ENCODE measurements at places on chromosomes 16 and 17.

DNA sequence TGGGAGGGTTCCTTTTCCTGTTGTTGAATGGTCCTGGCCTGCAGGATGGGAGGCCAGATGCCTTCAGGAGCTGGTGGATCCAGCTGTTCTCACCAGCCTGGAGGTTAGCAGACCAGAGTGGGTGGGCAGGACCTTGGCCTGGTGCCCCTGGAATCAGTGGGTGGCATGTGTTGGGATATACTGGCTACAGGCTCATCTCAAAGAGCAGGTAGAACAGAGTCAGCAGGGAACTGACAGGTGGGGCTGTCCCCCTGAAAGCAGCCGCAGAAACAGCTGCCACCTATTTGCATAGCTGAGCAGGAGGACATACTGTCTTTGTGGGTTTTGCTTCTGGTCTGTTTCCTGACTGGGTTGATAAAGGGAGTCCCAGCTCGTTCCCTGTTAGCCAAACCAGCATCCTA is 144.1 kb downstream of the RAB11FIP4 start:
- DNase-seq, result peak; percentile 63

- no peak for DNase-seq
Observed at GRCh38 chr17:13426991-13427390, 174.7 kb downstream of the HS3ST3A1 start.

GRCh38 chr17:34852614-34853013 is 108.6 kb downstream of the CCT6B start:
- no peak for DNase-seq

DNA sequence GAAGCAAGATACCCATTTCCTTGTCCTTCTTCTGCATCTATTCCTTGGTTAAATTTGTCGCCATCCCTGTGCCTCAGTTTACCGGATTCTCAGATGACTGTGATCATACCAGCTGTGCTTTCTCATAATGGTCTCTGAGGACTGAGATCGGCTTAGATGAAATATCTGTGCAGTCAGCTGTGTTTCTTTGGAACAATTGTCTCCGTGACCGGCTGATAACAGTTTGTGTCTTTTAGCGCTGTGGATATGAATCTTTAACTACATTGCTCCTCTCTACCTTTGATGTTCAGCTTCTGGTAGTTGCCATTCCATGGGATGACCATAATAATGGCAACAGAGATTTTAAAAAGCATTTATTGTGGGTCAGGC is 473 bp downstream of the FTO start:
- no peak for DNase-seq

DNA sequence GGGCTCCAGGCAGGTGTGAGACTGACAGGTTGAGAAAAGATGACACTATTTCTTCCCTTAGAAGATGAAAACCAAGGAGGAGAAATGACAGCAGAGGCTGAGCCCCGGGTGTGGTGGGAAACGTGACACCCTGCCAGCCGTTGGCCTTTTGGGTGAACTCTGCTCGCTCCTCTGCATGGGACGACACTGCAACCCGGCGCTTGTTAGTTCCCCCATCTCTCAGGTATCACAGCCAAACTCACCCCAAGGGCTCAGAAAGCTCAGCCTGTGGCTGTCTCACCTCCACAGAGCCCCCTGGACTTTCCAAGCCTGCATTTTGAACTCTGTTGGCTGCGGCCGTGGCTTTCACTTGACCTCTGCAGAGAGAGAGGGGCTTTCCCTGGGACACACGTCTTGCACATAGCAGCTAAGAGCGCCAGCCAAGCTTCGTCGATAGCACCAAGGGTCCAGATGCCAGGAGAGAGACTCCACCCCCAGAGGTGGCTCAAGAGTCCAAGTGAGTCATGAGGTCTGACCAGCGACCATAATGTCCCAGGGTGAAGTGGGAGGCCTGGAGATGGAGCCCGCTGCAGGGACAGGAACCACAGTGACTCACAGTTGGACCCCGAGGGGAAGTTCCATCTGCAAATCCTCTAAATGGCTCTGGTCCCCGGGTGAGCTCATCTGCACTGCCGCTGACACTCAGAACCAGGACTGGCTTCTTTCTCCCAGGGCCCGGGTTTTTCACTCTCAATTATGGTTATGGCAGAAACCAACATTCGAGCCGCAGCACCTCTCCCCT is 301.9 kb downstream of the SOX9 start:
- DNase-seq, result peak; percentile 33

GRCh38 chr17:48597778-48598631 is 4.4 kb upstream of the HOXB5 start:
- DNase-seq, result peak; percentile 48

- DNase-seq, result no peak
Observed at GRCh38 chr17:55699181-55699860, 23.3 kb downstream of the TMEM100 start.

DNA sequence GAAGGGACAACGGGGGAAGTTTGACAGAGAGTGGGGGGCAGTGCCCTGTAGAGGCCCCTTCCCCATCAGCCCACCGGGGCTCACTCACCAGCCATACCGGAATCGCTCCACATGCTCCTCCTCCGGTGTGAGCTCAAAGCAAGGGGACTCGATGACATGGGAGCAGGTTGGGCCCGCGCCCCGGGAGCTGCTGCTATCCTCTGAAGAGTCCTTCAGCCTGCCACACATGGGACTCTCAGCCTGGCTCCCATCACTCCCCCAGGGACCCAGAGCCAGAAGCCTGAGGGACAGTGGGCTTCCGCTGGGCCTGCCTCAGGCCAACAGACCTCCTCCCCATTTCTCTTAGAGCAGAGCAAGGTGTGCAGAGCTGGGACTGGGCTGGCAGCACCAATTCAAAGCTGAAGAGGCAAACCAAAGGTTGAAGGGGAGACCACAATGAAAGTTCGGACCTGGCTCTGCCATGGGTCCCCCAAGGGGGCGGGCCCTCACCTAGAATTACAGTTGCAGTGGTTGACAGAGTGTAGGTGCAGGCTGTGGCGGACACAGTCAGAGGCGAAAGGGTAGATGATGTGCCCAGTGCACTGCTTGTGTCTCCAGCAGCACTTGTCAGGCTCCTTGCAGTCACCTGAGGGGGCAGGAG is 7.3 kb downstream of the PROCA1 start:
- DNase-seq, result no peak

- no peak for DNase-seq
Observed at GRCh38 chr16:55282441-55282840, 41.6 kb upstream of the IRX6 start.

GRCh38 chr16:3170440-3171180 is 17.4 kb upstream of the OR1F1 start:
- peak; percentile 55 for DNase-seq

DNA sequence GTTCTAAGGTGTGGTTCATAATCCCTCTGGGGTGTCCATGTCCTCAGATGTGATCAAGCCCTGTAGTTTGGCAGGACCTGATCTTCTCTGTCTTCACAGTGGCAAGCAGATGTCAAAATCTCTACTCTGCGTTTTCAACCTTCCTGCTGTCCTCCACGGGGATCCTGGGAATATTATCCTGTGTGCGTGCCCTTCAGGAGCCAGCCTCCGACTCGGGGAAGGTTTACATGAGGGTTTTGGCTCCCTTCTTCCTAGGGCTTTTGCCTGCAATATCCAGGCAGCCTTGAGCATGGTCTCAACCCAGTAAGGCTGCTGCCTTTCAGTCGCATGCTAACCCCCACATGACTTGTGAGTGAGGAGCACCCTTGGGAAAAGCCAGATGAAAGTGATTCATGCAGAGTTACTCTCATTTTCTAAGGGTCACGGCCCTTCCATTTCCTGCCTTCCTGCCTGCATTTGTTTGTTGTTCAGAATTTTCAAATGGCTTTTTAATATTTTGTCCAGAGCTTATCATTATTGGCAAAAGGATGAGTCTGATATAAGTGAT is 202.2 kb upstream of the CHMP6 start:
- peak; percentile 53 for DNase-seq

GRCh38 chr17:68705714-68706076 is 104.5 kb upstream of the FAM20A start:
- DNase-seq, result no peak

- peak; percentile 76 for DNase-seq
Observed at GRCh38 chr17:7177191-7177953, 1.8 kb downstream of the ASGR1 start.

DNA sequence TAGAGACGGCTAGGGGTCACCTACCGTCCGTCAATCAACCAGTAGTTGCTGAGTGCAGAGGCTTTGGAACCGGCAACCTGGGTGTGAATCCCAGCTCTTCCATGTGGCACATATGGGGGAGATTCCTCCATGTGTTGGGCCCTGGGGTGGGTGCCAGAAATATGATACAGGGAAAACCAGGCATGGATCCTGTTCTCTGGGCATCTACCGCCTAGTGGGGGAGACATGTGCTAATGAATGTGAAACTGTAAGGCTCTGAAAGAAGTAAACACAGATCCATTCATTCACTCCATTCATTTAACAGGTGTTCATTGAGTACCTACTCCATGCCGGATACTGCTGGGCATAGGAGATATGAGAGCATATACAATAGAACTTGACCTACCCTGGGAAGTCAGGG is 39.5 kb upstream of the SDK2 start:
- DNase-seq, result no peak

DNA sequence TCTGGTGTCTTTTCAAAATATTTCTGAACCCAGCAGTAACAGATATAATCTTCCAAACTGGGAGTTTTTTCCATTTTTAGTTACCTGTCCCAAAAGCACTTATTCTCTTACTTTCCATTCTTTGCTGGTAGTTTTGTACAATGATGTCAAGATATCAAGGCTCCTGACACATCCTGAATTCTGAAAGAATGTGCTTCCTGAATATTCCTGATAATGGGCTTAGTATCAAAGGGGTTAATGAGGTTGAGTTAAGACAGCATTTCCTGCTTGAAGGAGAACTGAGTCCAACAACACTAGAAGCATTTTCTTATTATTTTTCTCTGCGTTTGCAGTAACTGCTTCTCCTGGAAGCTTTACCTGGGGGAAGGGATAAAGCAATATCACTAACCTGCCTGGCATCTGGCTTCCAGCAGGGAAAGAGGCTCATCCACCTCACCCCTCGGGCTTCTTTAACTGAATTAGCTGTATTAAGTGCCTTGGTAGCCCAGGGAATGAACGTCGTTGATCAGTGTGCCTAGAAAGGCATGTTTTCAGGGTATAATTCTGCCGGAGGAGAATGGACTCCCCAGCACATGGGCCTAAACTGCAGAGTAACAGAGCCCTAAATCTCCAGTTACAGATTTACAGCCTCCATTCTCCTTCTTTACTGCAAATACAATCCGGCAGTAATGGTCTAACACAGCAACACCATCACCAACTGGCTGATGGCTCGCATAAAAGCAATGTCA is 134.4 kb downstream of the SNX11 start:
- no peak for DNase-seq

DNA sequence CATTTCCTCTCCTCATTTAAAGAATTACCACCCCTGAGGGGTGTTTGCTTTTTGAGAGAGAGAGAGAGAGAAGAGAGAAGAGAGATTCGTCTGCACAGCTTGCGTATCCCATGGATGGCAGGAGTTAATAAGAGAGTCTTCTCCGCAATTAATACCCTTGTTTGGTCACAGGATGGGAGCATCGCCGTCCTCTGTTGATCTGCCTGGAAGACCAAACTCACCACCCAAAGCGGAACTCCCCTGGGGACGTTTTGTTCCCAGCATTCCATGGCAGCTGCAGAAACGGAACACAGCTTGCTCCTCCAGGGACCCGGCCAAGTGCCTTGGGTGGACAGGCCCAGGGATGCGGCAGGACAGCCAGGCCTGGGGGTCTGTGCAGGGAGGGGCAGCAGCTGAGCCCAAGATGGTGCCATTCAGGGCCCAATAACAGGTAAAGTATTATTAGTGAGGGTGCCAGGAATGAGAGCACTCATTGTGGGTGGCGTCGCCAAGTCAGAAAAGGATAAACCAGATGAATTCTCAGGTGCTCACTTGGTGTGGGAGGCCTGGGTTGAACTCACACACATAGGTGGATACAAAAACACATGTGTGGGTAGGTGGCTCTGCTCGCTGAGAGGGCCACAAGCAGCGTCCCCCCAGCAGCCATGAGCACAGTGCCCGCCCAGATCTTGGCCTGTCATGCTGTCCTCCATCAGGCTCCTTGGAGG is 83.1 kb downstream of the NT5M start:
- no peak for DNase-seq

GRCh38 chr16:716200-716568 is 1.3 kb downstream of the METRN start:
- no peak for DNase-seq

DNA sequence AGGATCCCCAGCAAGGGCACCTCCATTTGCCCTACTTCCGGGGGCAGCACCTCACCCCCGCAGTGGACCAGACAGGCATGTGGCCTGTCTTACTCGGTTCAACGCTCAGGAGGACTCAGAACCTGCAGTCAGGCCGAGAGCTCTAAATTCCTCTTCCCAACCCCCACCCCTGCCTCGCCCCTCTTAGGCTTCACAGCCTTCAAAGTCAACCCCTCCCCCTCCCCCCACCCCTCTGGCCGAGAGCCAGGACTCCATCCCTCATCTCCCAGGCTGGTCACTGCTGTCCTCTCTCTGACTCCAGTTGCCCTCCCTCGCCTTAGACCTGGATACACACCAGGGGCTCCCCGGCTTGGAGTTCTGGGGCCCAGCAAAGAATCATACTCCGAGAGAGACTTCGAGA is 8.1 kb upstream of the HS3ST6 start:
- no peak for DNase-seq

GRCh38 chr17:11899537-11899942 is 97.7 kb downstream of the ZNF18 start:
- no peak for DNase-seq

DNA sequence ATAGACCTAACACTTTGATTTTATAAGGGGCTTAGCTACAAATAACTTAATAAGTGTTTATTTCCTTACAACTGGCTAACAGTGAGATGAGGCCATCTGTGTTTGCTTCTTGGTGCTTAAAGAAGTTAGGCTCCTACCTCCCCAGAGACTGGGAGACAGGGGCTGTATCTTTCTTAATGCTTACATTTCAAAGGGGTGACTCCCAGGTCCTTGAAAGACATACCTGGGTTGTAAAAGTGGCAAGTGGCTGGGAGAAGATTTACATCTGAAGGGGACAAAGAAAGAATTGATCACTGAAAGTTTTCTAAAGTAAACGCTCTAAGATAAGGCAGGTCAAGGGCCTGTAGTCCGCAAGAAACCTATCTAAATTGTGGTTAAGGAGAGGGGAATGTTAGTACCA is 196.8 kb downstream of the CNTNAP4 start:
- DNase-seq, result no peak

- DNase-seq, result no peak
Observed at GRCh38 chr16:55021595-55022475, 91.2 kb downstream of the IRX5 start.

DNA sequence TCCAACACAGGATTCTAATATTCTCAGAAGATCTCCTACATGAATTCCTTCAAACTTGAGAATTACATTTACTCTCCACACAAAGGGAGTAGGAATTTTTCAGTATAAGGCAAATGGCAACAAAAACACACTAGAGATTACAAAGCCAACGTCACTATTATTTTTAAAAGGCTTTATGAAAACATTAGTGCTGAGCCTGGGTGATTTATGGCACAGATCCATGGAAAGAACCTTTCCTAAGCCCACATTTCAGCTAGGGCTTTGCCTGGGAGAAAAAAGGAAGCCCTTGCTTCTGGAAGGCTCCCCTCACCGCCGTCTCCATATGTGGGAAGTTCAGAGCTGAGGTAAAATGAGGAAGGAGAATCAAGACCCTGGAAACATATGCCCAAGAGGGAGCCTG is 499.4 kb upstream of the HSBP1 start:
- DNase-seq, result no peak

GRCh38 chr17:76272541-76273444 is 7.6 kb downstream of the UBALD2 start:
- DNase-seq, result peak; percentile 84

Measured in activated CD4-positive, alpha-beta T cell treated with anti-CD3 and anti-CD28 coated beads for 48 hours (primary cell).